ENCODE measurements at places on chromosomes 7 and 10. TPM values are rescaled to one million over a fixed set of nuclear protein-coding genes. Genes with fewer than 3 reads are reported as not detected.

DNA sequence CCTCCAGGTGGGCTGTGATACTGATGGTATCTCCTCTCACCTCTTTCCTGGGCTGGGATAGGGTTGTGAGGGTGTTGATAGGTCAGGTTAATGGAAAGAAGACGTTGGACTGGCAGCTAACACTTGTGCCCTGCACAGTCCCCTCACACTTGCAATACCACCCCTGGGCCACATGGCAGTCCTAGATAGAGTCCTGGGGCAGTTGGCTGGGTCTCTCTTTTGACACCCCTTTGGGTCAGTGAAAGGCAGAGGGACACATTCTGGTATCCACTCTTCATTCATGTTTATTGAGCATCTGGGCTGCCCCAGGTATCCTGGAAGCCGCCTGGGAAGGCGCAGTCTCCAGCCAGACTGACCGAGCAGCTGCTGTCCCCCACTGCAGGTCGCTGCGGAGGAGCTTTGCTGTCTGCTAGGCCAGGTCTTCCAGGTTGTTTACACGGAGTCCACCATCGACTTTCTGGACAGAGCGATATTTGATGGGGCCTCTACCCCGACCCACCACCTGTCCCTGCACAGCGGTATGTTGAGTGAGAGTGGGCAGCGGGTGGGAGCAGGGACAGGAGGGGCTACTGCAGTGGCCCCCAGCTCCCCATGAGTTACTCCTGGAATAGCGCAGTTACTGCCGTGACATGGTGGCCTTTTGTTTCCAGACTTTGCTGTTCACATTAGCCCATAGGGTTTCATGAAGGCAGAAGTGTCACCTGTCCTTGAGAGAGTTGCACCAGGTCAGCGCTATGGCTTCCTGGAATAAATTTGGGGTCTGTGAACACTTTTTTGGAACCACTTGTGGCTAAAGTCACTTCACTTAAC, 19.1 kb downstream of the NACAD start:
- no peak overlapping the region for H3K27ac ChIP-seq
- H3K36me3 ChIP-seq: peaks cover 13% of the 10 kb centered on the region
- DNase-seq: no peak
- H3K4me1 ChIP-seq: no peaks in the 10 kb centered on the region

DNA sequence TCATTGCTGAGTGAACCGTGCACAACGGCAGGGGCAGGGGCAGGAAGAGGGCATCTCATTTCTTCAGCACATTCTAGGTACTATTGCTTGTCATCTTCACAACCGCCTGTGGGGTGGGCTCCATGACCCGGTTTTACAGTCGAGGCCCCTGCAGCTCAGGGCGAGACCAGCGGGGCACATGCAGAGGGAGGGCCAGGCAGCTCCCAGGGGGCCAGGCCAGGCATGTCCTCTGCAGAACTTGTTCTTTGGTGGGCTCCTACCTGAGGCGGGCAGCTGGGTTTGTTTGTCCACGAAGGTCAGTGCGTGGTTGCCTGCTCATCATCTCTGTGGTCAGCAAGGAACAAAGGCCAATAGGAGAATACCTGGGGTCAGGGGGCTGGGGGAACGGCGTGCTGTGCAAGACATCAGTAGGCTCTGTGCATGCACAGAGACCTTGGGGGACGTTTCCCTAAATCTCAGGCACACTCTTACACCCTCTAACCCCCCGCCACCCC, 75.1 kb upstream of the LEP start:
- H3K27ac ChIP-seq: no peak overlapping the region
- peaks cover 2% of the 10 kb centered on the region for H3K4me1 ChIP-seq
- no peak overlapping the region for H3K4me3 ChIP-seq
- peaks cover 53% of the 10 kb centered on the region for H3K27me3 ChIP-seq
- no peak for DNase-seq

Gene NAT16
- not detected for polyA plus RNA-seq

DNA sequence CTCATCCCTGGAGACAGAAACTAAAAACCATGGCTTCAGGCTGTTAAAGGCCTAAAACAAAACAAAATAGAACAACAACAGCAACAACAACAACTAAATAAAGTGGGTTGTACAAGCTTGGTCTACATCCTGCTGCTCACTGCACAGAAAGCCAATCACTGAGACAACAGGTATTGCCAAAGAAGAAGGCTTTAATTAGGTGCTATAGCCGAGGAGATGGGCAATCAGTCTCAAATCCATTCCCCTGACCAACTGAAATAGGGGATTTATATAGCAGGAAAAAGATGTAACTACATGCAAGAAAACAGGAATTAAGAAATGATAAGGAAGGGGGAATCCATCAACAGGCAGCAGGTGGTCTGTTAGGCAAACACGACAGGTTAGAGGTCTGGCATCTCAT, 22.4 kb upstream of the NUB1 start:
- no peaks in the 10 kb centered on the region for H3K4me1 ChIP-seq
- H3K4me3 ChIP-seq: no peak overlapping the region
- H3K27ac ChIP-seq: no peak overlapping the region
- no peak for DNase-seq
- no peaks in the 10 kb centered on the region for H3K36me3 ChIP-seq

Gene ANXA8L1
- polyA plus RNA-seq: 0.08 TPM

DNA sequence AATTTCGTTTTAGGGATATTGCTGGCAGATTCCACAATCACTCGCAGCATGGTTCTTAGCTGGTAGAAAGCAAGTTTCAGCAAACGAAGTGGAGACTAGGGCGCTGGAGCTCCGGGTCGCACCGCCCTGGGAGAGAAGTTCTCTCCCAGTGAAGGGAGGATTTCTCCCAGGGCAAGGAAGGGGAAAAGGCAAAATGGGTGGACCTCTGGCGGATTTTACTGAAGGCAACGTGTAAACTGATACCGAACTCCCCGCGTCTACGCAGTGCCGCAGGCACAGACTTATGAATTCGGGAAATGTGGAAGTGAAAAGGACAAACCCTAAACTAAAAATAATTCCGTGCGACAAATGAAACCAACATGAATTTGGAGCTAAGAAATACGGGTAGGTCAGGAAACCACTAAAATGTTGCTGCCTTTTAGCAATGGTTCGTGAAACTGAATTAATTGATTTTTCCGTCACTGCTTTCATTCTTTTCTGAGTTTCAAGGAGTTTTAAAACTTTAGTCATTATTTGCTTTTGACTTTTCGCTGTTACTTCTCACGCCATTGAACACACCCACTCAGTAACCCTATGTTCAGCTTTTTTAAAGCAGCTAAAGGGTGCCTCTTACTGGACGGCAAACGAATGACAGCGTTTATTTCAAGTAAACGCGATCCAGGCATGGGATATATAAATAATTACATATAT, at the start of gene MYOF:
MYOF (minus strand) TSS at position 190 of the 690 bp plus-strand sequence; CDS start at position 50, 140 bp downstream.
- peak within 1 kb of the TSS; percentile 90 for H3K27ac ChIP-seq
- H3K4me1 ChIP-seq: peaks cover 8% of the 10 kb centered on the region
- peak within 1 kb of the TSS; percentile 68 for H3K4me3 ChIP-seq
- DNase-seq: peak; percentile 86
- H3K36me3 ChIP-seq: peaks cover 4% of the 10 kb centered on the region

- no peak for DNase-seq
- H3K36me3 ChIP-seq: no peaks in the 10 kb centered on the region
- no peak overlapping the region for H3K27ac ChIP-seq
These were observed 54.4 kb downstream of the CYP2C9 start for GRCh38 chr10:94992811-94993210.

Gene PRR15
- 0.43 TPM for polyA plus RNA-seq

- H3K27ac ChIP-seq: no peak overlapping the region
- DNase-seq: peak; percentile 69
- no peak overlapping the region for H3K4me3 ChIP-seq
- no peaks in the 10 kb centered on the region for H3K36me3 ChIP-seq
- H3K27me3 ChIP-seq: no peaks in the 10 kb centered on the region
- peaks cover 3% of the 10 kb centered on the region for H3K4me1 ChIP-seq
These were observed 102.3 kb downstream of the SLC25A13 start for GRCh38 chr7:96219378-96220130.

Gene TMEM196
- not detected for polyA plus RNA-seq

Gene HOXA1
- 0.58 TPM for polyA plus RNA-seq

Gene LIPF
- polyA plus RNA-seq: not detected

DNA sequence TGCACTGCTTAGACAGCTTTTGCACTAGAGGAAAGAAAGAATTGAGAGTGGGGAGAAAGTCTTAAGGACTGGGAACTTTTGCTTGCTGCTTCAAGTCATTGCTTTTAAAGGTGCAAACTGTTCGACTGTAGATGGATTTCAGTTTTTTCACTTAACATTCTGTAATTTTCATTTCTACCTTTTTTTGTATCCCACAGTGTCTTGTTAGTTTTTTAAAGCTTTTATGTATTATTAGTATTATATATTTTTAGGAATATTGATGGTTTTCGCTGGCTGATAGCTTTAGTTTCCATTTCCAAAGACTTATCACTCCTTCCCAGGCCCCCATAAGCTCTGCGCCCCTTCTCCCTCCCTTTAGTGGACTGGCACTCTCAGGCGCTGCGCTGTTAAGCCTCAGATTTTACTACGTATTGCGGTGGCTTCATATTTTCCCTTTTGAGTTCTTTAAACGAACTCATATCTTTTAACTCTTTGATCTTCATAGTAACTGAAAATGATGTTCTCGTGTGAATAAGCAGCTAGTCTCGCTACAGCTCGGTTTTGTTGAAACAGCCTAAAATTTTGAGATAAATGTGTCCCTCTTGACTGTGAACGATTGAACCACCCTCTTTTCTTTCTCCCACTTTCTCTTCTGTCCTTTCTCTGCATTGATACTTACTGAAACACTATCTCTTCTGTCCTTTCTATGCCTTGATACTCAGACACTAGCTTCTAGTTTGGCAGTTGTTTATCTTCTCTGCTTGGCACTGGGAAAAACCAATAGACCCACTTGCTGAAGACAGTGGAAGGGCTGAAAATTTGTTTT, 2.5 kb upstream of the ETV1 start:
- H3K27ac ChIP-seq: peak overlapping the region; percentile 86
- no peaks in the 10 kb centered on the region for H3K36me3 ChIP-seq
- peak overlapping the region; percentile 20 for H3K4me3 ChIP-seq
- no peaks in the 10 kb centered on the region for H3K4me1 ChIP-seq
- peak; percentile 24 for DNase-seq

DNA sequence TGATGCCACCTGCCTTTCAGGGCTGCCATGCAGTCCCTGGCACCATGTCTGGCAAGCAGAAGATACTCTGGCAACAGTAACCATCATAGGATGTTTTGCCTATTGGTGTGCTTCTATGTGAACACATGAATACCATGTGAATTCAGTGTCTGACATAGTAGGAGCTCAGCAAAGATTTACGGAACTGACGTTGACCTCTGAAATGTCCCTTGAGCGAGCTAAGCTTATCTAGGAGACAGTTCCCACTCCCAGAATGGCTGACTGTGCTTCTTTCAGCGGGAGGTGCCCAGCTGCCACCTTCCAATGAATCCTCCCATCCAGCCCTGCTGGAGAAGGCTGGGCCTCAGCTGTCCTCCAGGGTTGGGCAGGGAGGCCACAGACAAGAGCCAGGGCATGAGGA, 71.2 kb upstream of the LRRC18 start:
- H3K27me3 ChIP-seq: no peaks in the 10 kb centered on the region
- no peak for DNase-seq
- H3K4me3 ChIP-seq: no peak overlapping the region
- no peak overlapping the region for H3K27ac ChIP-seq
- no peaks in the 10 kb centered on the region for H3K36me3 ChIP-seq

GRCh38 chr7:6012355-6013104, 3.5 kb downstream of the AIMP2 start:
- DNase-seq: no peak
- no peak overlapping the region for H3K4me3 ChIP-seq
- H3K4me1 ChIP-seq: peaks cover 10% of the 10 kb centered on the region
- peaks cover 6% of the 10 kb centered on the region for H3K36me3 ChIP-seq
- no peak overlapping the region for H3K27ac ChIP-seq

DNA sequence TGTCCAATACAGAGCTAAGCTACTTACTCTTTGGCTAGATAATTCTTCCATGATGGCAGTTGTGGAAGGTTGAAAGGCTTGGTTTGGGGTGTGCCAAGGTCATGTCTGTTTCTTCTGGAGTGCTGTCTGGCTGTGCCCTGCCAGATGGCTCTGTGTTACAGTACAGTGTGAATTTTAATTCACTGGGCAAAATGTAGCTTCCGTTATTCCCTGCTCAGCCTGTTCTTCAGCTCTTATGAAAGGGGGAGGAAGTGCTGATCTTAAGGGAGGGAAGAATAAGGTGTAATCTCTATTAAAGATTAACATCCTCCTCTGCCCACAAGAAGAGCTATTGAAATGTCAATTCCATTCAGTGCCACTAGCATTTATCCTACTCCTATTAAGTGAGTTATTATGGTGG, 52.2 kb downstream of the SND1 start:
- H3K27me3 ChIP-seq: no peaks in the 10 kb centered on the region
- no peak overlapping the region for H3K27ac ChIP-seq
- H3K36me3 ChIP-seq: peaks cover 17% of the 10 kb centered on the region

DNA sequence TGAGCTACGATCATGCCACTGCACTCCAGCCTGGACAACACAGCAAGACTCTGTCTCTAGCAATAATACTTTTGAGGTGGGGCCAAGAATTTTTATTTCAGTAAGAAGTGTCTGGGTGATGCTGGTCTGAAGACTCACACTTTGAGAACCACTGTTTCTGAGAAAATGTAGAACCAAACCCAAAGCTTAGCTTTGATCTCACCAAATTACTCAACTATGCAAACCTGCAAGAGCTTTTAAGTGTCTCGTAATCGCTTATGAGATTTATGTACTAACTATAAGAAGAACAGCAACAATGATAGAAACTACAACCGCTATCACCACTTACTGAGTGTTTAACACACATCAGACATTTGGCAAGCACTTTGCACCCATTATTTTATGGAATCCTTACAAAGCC, 29.5 kb downstream of the APBB1IP start:
- DNase-seq: no peak
- H3K4me1 ChIP-seq: no peaks in the 10 kb centered on the region
- no peaks in the 10 kb centered on the region for H3K36me3 ChIP-seq
- no peak overlapping the region for H3K4me3 ChIP-seq

DNA sequence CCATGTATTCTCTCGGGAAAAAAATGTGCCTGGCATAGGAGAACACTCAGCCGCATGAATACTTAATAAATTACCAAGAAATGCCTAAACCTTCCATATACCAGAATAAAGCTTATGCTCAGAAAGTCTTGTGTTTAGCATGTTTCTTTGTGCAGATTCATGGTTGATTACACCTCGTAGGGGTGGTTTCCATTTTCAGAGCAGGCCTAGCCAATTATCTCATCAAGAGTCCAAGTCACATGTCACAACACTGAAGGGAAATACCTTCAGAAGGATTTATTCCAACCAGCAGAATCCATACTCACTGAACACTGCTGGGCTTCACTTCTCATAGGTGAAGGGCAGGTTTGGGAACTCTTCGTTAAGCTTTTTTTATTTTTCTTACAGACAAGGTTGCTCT, 539.7 kb downstream of the PLXDC2 start:
- H3K27ac ChIP-seq: no peak overlapping the region
- H3K27me3 ChIP-seq: no peaks in the 10 kb centered on the region
- no peaks in the 10 kb centered on the region for H3K4me1 ChIP-seq
- no peaks in the 10 kb centered on the region for H3K36me3 ChIP-seq

GRCh38 chr7:33674804-33675411, 230.4 kb upstream of the BMPER start:
- no peak overlapping the region for H3K27ac ChIP-seq
- DNase-seq: no peak
- H3K27me3 ChIP-seq: no peaks in the 10 kb centered on the region
- peaks cover 3% of the 10 kb centered on the region for H3K4me1 ChIP-seq
- no peak overlapping the region for H3K4me3 ChIP-seq

Gene TCAF2
- polyA plus RNA-seq: 1.9 TPM

Data from fibroblast of lung (primary cell).